ENCODE measurements at places on chromosomes 5 and 9.

DNA sequence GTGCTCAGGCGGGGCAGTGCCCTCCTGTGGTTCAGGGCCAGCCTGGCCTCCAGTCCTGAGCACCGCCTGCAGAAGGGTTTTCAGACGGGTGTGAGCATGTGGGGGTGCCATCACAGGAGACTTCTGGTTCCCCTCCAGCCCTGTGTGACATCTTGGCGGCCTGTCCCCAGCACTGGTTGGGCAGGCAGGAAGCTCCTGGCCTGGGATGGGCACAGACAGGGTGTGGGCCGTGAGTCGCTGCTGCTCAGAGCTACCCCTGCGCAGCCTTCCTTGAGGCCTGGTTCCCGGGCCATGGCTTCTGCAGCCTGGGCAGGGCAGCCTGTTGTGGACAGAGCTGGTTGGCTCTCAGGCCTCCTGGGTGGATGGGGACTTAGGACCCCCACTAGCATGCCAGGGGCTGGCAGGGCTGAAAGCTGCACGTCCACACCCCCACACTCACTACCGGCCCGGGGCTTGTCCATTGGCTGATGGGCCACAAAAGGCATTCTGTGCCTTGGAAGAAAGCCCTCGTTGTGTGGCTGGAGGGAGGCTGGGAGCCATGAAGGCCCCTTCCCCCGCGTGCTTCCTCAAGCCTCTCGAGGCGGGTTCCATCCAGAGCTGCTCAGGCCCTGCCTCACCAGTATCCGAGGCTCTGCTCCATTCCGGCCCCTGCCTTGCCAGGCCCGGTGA lies 58.7 kb downstream of the RXRA start:
- DNase-seq: no peak

DNA sequence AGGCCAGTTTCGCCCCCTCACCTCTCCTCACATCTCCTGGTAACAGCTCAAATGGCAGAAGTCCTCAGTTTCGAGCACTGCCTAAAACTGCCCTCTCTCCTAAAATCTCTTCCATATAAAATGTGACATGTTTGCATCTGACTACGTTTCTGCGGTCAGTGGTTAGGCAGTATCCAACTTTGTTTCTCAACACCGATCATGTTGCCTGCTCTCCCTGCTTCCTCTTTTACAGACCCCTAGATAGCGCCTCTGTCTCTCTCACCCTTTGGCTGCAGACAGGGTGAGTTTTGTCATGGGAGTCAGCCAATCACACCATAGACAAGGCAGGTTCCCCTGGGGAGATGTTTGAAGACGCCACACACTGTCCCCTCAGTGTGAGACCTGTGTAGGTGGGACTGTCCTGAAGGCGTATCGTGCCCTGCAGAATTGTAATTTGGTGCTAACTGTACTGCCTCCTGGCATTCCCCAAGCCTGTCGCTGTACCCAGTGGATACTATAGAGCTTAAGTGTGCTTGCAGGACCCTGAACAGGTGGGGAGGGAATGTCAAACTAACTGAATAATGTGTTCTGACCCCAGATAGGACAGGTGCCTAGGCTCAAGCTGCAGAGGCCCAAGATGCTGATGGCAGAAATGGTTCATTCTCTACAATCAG lies 1.1 kb downstream of the HEXB start:
- no peak for DNase-seq

GRCh38 chr5:105677291-105677690 lies 1993.4 kb downstream of the EFNA5 start:
- DNase-seq: no peak

DNA sequence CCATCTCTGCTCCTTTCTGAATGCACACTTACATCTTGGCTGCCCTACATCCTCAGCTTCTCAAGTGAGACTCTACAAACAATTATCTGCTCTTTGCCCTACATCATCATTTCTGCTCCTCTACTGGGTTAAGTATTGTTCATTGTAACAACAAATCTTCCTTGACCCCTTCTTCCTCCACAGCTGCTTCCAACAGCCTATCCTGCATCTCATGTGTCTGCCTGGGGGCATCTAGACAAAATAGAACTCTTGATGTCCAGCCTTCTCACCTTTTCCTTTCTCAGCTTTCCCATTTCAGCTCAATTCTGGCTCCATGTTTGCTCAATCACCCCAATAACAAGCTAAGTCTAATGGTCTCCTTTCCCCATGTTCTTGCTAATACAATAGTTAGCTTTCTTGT lies 509.8 kb downstream of the DIRAS2 start:
- no peak for DNase-seq

DNA sequence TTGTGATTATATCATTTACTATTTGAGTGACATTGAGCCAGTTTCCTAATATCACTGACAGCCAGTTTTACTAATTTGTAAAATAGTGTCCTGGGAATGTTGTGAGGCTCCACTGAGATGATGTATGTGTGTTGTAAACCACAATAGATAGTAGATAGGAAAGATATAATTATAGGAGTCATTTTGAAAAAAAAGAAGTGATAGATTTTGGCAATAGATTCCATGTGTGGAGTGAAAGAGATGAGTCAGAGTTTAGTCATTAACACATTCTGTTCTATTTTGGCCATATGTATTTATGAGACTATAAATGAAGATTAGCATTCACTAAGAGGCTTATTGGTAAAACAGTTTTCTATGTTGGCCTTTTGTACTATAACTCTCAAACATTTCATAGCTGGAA lies 388.2 kb downstream of the FAM170A start:
- DNase-seq: no peak
